ENCODE measurements at places on chromosomes 11 and 22.
A peak's percentile ranks its signal among the peaks of the same experiment; 100 is the strongest.

DNA sequence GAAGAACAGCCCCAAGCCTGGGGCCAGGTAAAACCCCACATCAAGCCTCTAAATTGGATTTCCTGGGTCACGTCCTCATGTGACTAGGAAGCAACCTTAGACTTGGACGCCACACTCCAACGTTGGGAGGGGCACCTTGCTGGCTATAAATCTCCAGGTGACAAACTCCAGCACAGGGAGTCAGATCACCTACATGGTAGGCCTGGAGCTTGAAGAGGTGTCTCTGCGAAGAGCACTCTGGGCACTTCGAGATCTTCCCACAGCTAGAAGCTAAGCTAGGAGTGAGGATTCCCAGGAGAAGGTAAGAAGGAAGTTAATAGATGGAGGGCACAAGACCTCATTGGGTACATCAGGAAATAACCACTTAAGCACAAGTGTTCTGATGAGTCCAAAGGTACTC is 77.1 kb upstream of the GNAZ start:
- no peak for DNase-seq

DNA sequence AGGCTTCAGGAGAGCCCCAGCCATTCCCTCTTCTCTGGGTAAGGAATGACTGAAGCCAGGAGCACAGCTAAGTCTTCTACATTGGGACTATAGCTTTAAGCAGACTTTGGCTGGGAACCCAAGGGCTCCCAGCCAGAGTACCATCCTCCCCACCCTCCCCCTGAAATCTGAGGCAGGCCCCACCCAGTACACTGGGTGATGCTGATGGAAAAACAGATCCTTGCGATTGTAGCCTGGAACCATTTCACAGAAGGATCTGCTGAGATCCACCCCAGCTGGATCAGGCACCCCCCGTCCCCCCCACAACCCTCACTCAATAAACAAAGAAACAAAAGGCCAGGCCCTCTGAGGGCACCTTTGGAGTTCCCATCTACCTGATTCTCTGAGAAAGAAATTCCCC is 39.8 kb downstream of the IL18BP start:
- peak; percentile 76 for DNase-seq

- no peak for DNase-seq
Measured at GRCh38 chr22:45932071-45932470, 44.9 kb downstream of the WNT7B start.

GRCh38 chr11:336659-337198 is 16.1 kb upstream of the IFITM3 start:
- no peak for DNase-seq

- no peak for DNase-seq
Measured at GRCh38 chr11:68107689-68108088, 13.5 kb downstream of the CHKA start.

DNA sequence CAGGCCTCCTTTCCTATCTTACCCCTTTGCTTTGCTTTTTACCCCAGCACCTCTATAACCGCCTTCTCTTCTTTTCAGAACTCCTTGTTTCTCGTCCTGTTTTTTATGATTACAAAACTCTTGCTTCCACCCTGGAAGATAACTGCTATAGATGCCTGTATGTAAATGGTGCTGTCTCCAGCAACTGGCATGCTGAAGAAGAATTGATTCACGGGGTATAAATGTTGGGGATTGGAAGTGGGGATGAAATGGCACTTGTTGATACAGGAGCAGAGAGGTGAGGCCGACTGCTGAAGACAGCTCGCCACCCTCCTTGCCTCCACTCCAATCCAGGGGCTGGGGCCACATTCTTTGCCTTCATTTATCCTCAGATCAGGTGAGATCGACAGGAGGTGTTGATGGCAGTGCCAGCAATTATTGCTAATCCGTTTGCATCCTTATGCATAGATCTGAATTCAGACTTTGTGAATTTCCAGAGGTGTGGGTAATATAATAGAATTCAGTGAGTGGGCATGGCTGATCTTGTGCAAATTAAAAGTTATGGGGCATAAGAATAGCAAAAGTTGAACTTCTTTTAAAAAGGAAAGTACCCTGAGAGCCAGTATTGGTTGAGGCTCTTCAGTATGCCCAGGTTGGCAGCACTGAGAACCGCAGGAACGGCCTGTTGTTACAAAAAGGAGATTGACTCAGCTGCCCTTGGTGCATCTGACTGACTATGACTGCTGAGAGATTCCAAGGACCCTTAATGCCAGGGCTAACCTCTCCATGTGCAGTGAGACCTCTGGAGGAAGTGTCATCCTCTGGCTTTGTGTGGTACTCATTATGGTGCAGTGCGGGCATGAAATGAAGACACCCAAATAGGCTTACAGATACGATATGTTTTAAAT is 5.3 kb downstream of the NEAT1 start:
- DNase-seq = no peak

- no peak for DNase-seq
Measured at GRCh38 chr22:40803321-40803720, 15.8 kb downstream of the SLC25A17 start.

DNA sequence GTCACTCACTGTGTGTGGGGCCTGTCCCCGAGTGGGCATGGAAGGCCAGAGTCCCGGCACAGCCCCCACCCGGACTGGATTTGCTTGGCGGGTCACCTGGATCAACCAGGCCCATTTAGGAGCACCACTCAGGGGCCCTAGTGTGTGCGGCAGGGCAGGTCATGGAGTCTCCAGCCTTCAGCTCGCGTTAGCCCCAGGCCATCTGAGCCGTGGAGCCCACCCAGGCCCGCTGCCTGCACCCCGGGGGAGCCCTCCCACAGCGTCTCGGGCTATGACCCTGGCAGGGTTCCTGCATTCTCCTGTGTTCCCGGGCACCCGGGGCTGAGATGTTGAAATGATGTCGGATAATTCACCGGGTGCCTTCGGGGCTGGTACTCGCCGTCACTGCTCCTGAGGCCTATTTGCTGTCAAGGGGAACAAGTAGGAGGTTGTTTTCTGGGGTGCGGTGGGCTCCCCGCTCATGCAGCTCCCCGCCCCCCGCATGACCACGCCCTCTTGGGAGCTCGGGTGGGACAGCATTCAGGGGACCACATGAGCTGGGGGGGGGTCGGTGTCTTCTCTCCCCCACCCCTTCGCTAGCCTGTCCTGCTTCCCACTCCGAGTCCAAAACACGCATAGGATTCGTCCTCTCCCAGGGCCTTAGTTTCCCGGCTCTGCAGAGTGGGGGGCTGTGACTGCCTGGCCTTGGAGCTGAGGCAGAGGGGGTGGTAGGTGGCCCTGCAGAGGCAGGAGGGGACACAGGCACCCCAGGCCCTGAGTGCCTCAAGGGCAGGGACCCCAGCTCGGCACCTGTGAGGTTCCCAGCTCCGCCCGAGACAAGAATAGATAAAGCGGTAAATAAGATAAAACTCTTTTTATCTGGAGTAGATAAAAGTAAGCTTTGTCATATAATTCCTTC is 77.2 kb downstream of the KCNQ1 start:
- DNase-seq = no peak

DNA sequence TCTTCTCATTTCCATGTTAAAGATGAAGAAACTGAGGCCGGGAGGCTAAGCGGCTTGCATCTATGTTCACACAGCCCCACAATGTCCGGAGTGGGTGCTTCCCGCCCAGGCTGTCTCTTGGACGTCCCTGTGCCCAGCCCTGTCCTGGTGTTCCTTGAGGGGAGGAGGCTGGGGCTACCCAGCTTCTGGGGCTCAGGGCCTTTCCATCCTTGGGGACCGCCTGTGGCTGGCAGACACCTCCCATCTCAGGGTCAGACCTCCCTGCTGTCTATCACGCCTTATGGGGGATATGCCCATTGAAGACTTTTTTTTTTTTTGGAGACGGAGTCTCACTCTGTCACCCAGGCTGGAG is 95.5 kb downstream of the WNT7B start:
- no peak for DNase-seq

DNA sequence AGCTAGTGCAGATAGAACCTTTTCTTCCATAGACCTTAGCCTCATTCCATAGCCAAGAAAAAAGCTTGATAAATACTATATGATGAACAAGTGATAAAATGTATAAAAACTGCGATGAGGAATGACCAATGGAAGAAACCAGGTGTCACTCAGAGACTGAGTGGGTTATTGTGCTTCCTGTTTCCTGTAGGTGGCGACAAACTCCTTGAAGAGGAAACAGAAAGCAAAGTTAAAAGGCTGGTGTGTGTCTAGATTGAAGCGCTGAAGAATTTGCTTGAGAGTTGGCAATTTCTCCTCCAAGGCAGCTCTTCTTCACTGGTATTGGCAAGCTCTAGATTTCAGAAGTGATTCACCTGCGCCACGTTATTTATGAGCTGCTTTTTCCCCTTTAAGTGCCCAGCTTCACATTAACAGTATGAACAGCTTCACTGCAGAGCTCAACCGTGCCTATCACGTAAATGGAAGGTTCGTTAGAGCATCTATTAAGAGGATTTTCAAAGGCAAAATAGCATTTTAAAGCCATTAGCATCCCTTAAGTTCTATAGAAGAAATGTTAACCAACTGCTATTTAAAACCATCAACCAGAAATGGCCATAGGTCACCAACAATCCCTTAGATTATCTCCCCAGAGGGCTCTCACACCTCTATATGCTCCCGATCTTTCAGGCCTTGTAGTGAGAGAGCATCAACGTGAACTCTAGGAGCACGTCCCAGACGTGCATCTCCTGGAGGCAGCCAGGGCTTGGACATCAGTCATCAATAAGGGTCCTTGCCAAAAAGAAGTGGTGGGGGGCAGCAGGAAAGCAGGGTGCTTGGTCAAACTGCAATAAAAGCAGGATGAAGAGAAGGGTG is 179.4 kb downstream of the CADM1 start:
- peak; percentile 78 for DNase-seq

DNA sequence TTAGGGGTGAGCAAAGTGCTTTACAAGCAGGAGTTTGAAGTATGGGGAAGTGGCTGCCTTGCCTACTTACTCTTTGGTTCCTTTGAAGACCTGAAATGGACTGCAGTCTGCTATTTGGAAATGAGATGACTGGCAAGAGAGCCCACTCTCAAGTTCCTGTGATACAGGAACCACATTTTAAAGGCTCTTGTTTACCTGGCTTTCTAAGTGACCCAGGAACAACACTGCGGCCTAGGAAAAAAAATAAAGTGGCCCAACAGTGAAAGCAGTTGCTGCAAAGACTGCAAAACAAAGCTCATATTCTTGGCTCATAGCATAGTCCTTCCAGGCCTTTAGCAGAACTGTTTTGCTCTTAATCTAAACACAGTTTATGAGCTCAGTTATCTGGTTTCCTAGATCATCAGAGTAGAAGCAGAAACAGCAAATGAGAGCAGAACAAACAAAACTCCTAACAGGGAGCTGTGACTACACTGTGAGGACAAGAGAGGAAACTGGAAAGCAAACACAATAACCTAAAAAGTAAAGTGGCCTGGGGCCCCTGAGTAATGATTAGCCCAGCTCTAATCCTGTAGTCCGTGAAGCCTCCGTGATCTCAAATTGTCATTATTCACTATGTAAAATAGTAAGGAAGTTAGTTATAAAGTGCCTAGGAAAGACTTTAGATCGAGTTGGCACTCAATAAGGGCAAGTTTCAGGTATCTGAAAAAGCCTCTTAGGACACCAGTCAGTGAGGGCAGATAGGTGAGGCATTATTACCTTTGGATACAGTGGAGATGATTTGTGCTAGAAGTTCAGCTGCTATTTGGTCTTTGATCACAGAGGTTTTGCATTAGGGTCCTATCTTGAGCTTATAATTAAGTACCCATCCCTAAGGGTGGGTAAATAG is 11.5 kb downstream of the CCDC117 start:
- no peak for DNase-seq

DNA sequence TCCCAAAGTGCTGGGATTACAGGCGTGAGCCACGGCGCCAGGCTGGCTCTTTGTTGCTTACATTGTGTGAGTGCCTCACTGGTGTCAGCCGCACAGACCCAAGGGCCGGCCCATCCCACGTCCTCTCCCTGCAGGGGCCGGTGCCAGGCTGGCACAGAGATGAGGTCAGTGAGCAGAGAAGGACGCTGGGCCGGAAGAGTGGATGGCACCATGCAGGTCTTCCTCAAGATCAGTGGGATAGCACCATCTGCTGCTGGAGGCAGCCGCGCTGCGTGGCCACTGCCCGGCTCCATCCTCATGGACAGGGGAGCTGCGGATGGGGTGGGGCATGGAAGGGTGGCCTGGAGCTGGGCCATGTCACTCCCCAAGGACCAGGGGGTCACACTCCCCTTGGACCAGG is 22.0 kb upstream of the FGF4 start:
- no peak for DNase-seq

DNA sequence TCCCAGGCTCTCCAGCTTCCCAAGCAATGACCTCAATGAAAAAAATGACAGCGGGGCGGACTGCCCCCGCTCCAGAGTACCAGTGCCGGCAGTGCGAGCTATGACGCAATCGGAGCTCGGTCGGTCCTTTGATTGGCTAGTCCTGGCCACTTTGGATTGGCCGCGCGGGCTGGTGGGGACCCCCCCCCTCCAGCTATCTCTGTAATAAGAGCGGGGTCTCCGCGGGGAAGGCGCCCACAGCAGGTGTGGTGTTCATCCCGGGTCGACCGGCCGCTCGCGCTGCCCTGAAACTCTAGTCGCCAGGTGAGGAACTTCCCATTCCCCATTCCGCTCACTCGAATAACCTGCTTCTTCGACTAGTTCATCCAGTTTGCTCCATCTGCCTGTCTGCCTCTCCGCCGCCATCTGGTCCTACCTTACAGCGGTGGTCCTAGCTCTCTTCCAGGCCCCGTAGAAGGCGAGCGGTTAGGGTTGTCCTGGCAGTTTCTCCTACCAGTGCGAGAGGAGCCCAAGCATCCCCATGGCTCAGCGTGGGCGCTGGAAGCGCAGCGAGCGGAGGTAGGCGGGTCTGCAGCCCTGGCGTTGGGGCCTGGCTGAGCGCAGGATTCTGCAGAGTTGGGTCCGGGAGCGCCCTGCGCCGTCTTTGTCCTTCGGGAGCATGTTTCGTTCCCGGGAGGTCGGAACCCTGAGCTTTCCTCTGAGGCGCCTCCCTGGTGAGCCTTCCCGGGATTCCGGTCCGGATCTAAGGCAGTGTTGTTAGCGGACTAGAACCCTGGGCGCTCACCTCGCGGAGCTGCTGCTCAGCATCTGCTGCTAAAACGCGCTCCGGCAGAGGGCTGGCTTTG is at the start of gene CALCB:
Gene CALCB, plus strand, starts transcription at position 233 of the 845 bp plus-strand sequence. CDS start 1,126 bp downstream, outside the sequence.
- DNase-seq = no peak

- DNase-seq = no peak
Measured at GRCh38 chr11:22456993-22457762, 119.0 kb downstream of the SLC17A6 start.

GRCh38 chr11:61384271-61385242 is 7.8 kb upstream of the TMEM216 start:
- DNase-seq = no peak

- DNase-seq = no peak
Measured at GRCh38 chr22:37640591-37641560, 1.4 kb downstream of the SH3BP1 start.

GRCh38 chr11:128549256-128549944 is 38.0 kb downstream of the ETS1 start:
- DNase-seq = no peak

DNA sequence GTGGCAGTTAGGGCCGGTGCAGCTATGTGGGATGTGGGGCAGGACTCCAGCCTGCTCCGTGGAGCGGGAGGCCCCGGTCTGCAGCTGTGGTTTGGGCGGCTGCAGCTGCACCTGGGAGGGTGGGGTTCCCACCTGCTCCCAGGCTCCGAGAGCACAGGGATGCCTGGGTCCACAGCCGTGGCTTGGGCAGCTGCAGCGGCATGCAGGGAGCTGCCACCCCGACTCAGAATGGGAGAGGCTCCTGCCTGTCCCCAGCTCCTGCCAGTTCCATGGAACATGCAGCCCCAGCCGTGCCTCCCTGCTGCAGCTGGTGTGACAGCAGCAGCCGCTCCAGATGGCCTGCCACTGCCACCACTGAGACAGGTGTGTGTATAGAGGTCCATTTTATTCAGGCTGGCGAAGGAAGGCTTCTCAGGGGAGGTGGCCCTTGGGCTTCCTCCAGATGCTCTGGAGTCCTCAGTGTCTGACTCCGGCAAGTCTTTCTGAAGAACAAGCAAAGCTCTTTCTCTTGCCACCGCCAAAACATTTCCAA is 21.8 kb upstream of the UPK3A start:
- no peak for DNase-seq

- no peak for DNase-seq
Measured at GRCh38 chr11:70205766-70206165, 2.7 kb downstream of the FADD start.
